ENCODE measurements at places on chromosomes 13 and 19.

- no peak for DNase-seq
Measured at GRCh38 chr19:48635966-48636858, 967 bp downstream of the DBP start.

DNA sequence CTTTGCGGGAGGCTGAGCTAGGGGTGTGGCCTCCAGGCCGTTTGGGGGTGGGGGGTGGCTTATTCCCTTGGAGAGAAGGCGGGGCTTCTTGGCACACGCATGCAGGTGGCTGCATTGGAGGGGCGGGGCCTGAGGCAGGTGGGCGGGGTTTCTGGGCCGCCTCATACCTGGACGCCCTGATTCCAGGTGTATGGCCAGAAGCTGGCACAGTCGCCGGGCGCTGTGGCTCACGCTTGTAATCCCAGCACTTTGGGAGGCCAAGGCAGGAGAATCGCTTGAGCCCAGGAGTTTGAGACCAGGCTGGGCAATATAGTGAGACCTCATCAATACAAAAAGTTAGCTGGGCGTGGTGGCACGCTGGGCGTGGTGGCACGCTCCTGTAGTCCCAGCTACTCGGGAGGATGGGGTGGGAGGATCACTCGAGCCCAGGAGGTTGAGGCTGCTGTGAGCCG, 7.8 kb downstream of the ABCA7 start:
- DNase-seq: no peak

GRCh38 chr13:49939321-49939720, 3.2 kb upstream of the SPRYD7 start:
- no peak for DNase-seq

- DNase-seq: peak; percentile 74
Measured at GRCh38 chr13:44259045-44260027, 114.3 kb upstream of the SERP2 start.

DNA sequence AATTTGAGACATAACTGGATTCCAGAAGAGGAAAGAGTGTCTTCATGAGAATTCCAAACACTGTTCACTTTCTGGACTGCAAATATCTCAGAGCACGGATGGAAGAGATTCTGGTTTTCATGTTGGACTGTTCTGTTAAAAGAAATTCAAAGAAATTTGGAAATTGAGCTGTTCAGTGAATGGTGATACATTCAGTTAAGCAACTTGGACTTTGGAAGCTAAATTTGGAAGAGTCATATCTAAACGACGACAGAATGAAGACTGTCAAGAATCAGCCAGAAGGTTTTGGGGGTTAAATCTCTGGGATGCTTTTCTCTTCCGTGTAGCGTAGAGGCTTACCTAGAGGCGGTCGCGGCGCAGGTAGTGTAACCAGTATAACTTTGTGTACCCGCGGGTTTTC, 25.6 kb downstream of the SAFB start:
- DNase-seq: no peak

DNA sequence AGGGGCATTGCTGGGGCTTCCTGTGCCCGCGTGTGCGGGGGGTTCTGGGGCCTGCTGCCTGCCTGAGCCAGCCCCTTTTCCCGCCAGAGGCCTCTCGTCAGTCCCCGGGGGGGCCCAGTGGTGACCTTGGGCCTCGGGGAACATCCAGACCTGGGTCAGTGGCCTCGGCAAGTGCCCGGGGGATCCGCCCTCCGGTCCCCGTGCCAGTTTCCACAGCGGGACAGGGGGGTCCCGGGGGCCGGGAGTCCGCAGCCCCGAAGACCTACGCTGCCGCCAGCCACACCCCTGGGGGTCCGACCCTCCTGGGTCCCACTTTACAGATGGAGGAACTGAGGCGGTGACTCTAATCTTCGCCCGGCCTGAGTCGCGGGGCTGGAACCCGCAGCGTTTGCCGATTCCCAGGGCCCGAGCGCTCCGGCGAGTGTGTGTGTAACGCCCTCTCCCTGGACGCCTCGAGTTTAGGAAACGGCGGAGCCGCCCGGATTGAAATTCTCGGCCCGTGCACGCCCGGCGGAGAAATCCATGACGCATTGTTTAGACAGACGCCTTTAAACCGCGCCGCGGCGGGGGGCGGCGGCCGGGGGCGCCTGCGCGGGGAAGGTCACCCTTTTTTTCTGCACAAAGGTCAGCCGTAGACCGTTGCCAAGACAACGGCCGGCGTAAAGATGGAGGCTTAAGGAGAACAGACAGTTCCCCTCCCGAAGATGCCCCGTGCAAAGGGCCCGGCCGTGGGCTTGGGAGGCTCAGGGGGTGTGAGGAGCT, 39.3 kb downstream of the EFNA2 start:
- no peak for DNase-seq

GRCh38 chr13:23866420-23867026, 22.7 kb downstream of the MIPEP start:
- no peak for DNase-seq
